Epithelial cell of proximal tubule (primary cell): ENCODE measurements at places on chromosomes 4 and X.

- DNase-seq = no peak
Measured at GRCh38 chr4:108042927-108043326, 53.2 kb downstream of the HADH start.

GRCh38 chrX:126165721-126166461 is at the start of gene DCAF12L2:
DCAF12L2 (minus strand) TSS chrX:126166289; CDS start chrX:126165924, 365 bp downstream.
- no peak for DNase-seq

- DNase-seq = no peak
Measured at GRCh38 chrX:139795196-139795595, 87.2 kb upstream of the MCF2 start.

DNA sequence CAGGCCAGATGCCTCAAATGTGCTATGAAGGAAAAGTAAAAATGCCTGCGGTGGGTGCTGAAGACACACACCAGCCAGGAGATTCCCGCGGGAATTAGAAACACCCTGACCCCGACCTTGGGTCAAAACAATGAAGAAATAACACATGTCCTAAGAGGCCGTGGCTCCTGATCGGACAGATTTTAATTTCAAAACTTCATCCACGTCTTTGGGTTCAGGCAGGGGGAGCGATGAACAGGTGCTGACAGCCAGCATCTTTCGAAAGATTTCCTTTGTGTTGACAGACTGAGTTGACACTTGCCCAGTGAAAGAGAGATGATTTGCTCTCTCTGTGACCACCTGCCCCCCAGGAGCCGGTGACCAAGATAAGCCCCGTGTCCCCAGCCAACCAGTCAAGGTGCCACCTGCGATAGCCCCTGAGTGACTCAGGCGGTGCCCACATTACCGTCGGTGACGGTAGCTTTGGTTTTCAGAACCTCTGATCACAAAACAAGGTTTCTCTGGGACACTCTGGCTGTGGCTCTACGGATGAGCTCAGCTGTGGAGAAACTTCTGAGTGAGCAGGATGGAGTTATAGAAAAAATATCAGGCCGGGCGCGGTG is 11.0 kb upstream of the IL3RA start:
- DNase-seq = no peak

- DNase-seq = no peak
Measured at GRCh38 chr4:87405211-87405820, 14.3 kb upstream of the HSD17B11 start.

GRCh38 chrX:1062351-1062750 is 150.1 kb downstream of the CRLF2 start:
- no peak for DNase-seq

GRCh38 chrX:129823115-129823514 is 20.6 kb downstream of the ZDHHC9 start:
- no peak for DNase-seq

- DNase-seq = no peak
Measured at GRCh38 chr4:14984448-14984847, 17.8 kb upstream of the CPEB2 start.

- no peak for DNase-seq
Measured at GRCh38 chr4:183601381-183601780, 57.6 kb downstream of the RWDD4 start.

- DNase-seq = no peak
Measured at GRCh38 chr4:16023776-16024408, 59.9 kb downstream of the PROM1 start.

- no peak for DNase-seq
Measured at GRCh38 chrX:10198254-10198653, 41.5 kb downstream of the CLCN4 start.

DNA sequence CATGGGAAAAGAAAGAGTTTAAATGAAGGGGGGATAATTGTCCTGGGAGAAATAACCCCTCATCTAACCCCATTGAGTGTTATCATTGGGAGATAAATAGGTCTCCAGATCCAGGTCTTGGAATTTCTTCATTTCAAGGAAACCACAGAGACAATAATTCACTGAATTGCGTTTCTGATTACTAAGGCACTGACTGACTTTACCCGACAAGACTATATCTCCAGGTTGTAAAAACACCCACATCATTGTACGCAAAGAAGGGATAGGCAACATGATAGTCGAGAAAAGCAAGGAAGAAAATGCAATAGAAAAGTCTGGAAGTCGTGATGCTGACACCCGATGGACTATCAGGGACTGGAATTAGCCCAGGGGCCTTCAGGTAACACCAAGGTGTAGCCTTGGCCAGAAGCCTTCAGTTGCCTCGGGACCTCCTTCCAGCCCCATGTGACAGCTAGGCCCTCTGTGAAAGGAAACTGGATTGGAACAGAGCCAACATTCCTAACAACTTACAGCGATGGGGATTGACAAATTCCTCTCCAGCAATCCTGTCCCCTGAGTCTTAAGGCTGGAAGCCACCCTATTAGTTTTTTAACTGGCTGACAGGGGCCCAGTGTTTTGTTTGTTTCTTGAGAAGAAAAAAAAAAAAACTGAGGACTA is 46.5 kb upstream of the RAB9B start:
- peak; percentile 66 for DNase-seq

DNA sequence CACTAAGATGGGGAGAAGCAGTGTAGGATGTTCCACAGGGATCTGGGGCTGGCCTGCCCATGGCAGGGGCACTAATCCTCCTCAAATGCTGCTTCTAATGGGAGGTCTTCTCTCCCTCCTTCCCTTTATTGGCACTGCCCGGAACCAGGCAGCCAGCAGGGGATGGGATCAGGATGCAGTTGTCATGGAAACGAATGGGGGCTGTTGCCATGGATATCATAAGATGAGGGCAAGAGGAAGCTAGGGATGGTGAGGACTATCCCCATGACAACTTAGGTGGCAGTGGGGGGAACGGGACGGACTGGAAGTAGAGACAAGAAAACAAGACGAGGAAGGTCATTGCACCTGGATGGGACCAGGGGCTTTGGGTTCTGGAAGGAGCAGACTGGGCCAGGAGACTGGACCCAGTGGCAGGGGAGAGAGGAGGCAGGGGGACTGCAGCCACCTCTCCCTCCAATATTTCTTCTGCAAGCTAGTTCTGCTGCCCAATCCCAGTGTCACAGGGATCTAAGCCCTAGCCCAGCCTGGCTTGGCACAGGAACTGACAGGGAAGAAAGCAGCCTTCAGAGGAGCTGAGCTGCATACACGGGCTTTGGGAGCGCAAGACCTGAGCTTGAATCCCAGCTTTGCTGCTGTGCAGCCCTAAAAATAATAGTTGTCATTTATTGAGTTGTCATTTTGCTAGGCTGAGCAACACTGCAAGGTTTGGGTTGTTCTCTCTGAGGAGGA is 19.0 kb downstream of the IQSEC2 start:
- DNase-seq = no peak

DNA sequence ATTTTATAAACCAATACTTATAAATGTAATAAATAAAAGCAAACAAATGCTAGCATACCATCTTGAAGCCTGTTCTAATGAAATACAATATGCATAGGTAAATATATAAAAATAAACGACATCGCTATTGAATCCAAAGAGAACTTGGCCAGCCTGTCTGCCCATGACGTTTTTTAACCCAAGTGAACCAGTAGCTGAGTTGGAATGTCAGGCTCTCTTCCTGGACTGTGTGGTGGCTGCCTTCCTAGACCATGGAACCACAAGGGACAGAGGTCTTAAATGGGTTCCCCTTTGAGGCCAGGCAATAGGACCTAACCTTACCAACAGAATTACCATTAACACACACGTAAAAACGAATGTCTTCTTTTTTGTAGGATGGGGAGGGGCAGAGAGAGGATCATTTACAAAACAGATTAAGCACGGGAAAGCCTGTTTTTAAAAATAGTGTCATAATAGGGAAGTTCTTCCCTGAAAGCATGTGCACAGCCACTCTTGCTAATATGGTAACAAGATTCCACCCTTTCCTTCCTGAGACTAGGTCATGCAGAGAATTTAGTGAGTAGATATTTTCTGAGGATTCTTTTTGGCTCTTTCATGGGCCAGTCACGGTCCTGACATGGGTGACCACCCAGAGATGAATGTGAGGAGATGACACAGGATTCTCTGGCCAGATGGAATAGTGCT is 69.4 kb upstream of the ACSL1 start:
- no peak for DNase-seq

DNA sequence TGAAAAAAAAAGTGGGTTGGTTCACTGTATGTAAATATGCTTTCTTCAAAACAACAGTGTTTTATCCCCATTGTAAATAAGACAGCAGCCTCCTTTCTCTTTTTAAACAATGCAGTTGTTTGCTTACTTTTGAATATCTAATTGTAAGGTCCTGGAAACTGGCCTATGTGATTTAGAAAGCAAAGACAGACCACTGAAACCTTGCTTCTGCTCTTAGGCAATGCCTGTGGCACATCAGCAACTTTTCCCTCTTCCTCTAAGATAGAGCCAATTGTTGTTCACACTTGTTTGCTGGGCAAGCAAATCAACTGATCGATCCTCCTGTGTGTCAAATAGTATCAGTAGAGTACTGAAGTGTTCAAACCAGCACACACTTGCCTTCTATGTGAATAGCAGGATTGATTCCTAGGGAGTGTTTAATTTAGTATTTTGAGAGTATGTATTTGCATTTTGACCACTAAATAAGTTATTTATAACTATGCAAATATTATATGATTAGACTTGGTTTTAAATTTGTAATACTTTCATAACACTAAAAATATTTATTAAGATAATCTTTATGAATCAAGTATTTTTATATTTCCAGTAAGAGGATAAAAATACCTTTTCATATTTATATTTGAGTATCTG is 55.4 kb upstream of the GRPR start:
- no peak for DNase-seq

- DNase-seq = no peak
Measured at GRCh38 chr4:108036213-108036612, 46.5 kb downstream of the HADH start.
